ENCODE measurements at places on chromosomes 16 and 17.

DNA sequence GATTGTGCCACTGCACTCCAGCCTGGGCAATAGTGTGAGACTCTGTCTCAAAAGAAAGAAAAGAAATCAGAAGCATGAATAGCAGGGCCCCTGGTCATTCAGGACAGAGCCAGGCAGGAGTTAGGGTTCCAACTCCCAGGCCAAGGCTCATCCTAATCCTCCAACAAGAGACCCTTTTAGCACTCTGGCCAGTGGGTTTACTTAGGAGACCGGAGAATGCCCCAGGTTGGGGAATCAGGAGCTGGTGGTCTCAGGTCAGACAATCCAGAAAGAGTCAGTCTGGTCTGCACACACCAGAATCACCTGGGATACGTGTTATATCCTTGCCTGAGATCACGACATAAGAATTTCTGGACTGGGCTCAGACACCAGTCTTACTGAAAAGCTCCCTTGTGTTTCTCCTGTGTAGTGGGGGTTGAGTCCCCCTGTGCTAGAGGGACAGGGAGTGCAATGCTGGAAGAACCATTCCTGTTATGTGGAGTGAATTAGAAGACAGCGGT is 48.7 kb downstream of the CCDC42 start:
- no peak for DNase-seq

DNA sequence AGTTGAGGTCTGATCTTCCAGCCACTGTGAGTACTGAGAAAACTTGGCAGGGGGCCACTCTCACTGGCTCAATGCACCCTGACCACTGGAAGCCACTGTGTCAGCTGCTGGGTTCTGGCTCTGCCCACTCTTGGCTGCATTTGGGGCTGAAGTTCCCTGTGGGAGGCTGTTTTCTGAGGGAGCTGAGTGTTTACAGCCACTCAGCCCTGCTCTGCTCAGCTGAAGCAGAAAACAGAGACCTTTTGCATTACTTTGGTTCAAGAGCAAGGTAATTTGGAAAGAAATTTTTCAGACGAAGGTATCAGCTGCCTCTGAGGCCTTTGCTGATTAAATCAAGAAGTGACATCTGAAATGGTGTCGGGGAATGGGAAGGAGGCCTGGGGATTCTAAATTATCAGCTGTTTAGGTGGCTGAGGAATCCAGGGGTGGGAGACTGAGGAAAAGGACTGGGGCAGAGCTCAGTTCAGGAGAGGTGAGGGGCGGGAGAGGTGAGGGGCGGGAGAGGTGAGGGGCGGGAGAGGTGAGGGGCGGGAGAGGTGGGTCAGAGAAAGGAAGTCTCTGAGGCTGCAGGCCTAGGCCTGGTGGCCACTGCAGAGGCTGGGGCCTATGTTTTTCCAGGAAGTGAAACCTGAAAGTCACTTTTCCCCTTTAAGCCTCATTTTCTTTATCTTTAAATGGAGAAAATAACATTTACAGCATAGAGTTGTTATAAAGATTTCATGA is at the start of gene ACSM5:
ACSM5 (plus strand) TSS at position 137 of the 723 bp plus-strand sequence. CDS start 1,951 bp downstream, outside the sequence.
- no peak for DNase-seq

- DNase-seq: peak; percentile 93
Measured at GRCh38 chr16:88650749-88651275, at the start of gene CYBA. CYBA (minus strand) TSS chr16:88651053; CDS start chr16:88651013, 40 bp downstream.

- no peak for DNase-seq
Measured at GRCh38 chr16:67474551-67475455, 6.2 kb downstream of the ATP6V0D1 start.

DNA sequence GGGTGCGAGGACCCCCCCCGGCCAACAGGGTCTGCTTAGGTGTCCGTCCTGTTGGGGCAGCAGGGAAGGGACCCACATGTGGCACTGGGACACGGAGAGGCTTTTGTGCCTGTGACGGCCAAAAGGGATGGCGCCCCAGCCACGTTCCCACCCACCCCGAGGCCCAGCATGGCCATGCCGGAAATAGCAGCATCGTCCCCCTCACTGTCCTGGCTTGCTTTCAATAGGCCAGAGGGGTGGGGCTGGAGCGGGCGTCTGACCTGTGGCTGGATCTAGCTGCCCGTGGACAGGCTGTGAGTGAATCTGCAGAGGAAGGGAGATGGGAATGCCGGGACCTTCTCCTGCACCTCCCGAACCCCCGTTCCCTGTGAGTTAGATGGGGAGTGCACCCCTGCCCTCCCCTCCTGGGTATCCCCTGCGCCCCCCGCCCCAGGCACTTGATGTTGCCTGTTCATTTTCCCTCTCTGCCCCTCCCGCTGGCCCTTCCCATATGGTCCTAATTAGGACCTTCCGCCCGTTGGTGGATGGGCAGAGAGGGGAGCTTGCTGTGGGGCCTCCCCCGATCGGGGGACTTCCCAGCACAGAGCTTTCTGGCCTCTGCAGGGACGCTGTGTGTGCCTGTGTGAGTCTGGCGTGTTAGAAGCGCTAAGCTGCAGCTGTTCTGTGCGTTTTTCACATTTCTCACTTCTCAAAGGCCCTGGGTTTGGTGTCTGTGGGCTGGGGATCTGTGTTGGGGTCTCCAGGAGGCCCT is 292.8 kb downstream of the SEC14L1 start:
- no peak for DNase-seq

- no peak for DNase-seq
Measured at GRCh38 chr16:31453255-31454204, 5.8 kb upstream of the ARMC5 start.

- DNase-seq: no peak
Measured at GRCh38 chr17:68832109-68832802, 122.9 kb downstream of the ABCA8 start.

DNA sequence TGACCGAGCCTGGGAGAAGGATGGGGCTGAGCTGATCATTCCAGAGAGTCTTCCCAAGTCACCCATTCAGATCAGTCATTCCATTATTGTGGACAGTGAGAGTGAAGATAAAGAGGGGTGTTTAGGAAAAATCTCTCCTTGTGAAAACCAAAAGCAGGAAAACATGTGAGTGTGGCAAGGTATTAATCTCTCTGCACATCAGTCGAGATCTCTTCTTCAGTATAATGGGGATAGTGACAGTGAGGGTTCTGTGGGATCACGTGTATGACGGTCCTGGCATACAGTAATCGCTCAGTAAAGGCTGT is 35.4 kb downstream of the CHD9 start:
- DNase-seq: no peak

- no peak for DNase-seq
Measured at GRCh38 chr17:72284806-72285205, 164.0 kb downstream of the SOX9 start.

GRCh38 chr17:22251498-22251897 is 559.2 kb downstream of the KCNJ18 start:
- DNase-seq: no peak

GRCh38 chr17:82216301-82217119 is 3.9 kb upstream of the CCDC57 start:
- DNase-seq: no peak

- no peak for DNase-seq
Measured at GRCh38 chr17:1039511-1040215, 42.7 kb downstream of the TIMM22 start.

DNA sequence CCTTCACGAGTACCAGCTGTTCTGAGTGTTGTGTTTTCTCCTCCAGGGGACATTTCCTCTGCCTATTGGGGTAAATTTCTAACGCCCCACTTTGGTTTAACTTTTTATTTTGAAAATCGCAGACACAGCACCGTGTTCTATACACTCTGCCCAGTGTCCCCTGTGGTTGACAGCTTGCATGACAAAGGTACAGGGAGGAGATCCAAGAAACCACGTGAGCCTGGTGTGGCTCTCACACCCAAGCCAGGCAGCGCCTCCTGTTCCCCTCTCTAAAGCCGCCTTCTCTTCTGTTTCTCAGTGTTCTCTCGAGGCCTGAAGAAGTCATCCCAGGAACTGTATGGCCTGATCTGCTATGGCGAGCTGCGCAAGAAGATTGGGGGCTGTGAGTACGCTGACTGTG is 25.4 kb downstream of the CRAMP1 start:
- no peak for DNase-seq
